Activated CD4-positive, alpha-beta T cell treated with anti-CD3 and anti-CD28 coated beads, Interleukin-10, Interleukin-2, amounts not matched to agents 100 ng/mL and 50 ng/mL, durations not matched to agents 16 hours and 8 hours (primary cell): ENCODE measurements at places on chromosomes 6 and 20.

- DNase-seq, result no peak
These were observed 77.7 kb downstream of the ASCC3 start for GRCh38 chr6:100803264-100804045.

- no peak for DNase-seq
These were observed 178.1 kb upstream of the PDE10A start for GRCh38 chr6:165841153-165841558.

DNA sequence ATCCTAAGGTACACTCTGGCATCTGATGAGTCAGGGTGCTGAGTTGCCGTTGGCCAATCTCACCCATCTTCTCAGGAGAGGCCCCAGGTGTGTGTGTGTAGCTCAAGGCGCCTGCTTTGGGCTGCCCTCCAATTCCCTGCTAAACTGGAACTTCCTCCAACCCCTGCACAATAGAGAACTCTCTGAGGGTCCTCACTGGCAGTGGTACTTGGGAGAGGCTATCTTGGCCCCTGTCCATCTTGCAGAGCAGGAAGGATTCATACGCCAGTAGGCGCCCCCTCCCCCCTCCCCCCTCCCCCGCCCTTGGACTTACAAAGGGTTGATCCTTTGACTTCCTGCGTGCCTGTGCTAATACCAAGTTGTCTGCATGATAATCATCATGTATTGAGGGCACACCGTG lies 173.6 kb downstream of the SASH1 start:
- no peak for DNase-seq

DNA sequence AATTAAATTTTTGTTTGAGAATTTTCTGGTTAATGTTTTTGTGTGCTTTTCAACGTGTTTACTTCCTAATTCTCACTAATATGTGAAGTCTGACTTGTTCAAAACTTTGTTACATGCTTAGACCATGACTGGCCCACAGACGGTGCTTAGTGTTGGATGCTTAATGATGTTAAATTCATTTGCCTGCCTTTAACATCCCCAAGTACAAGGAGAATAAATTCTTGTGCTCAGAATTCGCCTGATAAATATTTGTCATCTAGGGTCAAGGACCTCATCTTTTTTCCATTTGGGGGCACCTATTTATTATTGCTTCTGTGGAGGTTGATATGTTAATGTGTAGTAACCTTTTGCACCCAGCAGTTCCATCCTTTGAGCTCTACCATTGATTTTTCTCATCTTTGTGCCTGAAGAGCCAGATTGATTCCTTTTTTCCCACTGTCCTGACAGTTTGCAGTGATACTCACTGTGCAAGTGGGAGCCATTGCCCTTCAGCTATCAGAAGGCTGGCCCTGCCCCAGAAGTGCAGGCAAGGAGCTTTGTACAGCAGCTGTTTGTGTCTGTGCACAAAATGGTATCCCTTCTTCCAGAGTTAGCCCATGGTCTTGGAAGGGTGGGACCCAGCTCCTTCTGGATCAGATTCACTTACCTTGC lies 170.8 kb downstream of the PDE7B start:
- no peak for DNase-seq

DNA sequence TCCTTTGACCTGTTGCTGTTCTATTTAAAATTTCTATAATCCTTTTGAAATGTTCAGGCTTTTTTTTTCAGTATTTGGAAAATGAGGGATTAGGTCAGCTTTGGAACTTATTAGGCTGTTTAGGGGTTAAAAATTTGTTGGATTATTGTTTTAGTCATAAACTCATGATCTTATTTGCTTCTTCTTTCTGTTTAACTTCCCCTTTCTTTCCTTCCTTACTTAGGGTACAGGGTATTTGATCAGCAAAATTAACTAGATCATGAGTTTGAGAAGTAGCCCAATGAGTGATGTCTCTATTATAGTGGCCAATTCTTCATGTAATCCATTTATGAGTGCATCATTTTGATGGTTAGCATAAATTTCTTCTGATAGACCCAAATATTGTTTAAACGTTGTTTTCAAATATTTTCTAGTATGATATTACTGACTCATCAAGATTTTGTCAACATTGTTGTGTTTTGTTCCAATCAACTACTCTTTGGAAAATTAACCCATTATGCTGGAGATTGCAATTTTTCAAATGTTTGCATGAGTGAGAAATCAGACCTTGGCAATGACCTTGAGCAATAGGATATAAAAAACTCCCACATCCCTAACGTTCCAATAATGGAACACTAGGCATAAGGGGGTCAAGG lies 94.4 kb downstream of the OTOR start:
- no peak for DNase-seq
